Fibroblast of the aortic adventitia (primary cell): ENCODE measurements at places on chromosomes 3 and 15. TPM values are rescaled to one million over a fixed set of nuclear protein-coding genes. Genes with fewer than 3 reads are reported as not detected.

The SV2B gene
- total RNA-seq, result 0.08 TPM in 1 of 2 replicates, not detected in the other

The CPLX3 gene
- not detected in 2 replicates for total RNA-seq

The ACKR2 gene
- total RNA-seq, result under 0.01 and 0.41 TPM in 2 replicates

The DHX36 gene
- total RNA-seq, result 53.4 and 163 TPM in 2 replicates

The CHRM5 gene
- total RNA-seq, result not detected in 2 replicates

The GABRA5 gene
- not detected in 2 replicates for total RNA-seq

The STX19 gene
- not detected in 2 replicates for total RNA-seq

The POPDC2 gene
- total RNA-seq, result 0.27 and 1.6 TPM in 2 replicates

The PEX5L gene
- total RNA-seq, result 0.27 and 1.7 TPM in 2 replicates

The CHRFAM7A gene
- total RNA-seq, result 0.16 and 0.72 TPM in 2 replicates

The ST8SIA2 gene
- total RNA-seq, result 0.25 TPM in 1 of 2 replicates, not detected in the other

The TP63 gene
- total RNA-seq, result 0.18 TPM in 1 of 2 replicates, not detected in the other

The PLCB2 gene
- 0.27 TPM in 1 of 2 replicates, not detected in the other for total RNA-seq

The SEMA3G gene
- total RNA-seq, result 0.49 TPM in 1 of 2 replicates, not detected in the other

The ZPLD1 gene
- total RNA-seq, result 0.33 and 0.45 TPM in 2 replicates

The TLR9 gene
- total RNA-seq, result not detected in 2 replicates

The DYNLT2B gene
- total RNA-seq, result 16.0 and 22.1 TPM in 2 replicates

The TEX55 gene
- not detected in 2 replicates for total RNA-seq

The GNAT1 gene
- not detected in 2 replicates for total RNA-seq

The UPK1B gene
- total RNA-seq, result 0.09 TPM in 1 of 2 replicates, not detected in the other

The LCTL gene
- total RNA-seq, result 0.09 TPM in 1 of 2 replicates, not detected in the other

The NTRK3 gene
- 7.0 and 19.6 TPM in 2 replicates for total RNA-seq

The SMCO1 gene
- total RNA-seq, result not detected in 2 replicates

The CHRNA7 gene
- 0.18 TPM in 1 of 2 replicates, not detected in the other for total RNA-seq

The ARGFX gene
- total RNA-seq, result not detected in 2 replicates

The CPN2 gene
- total RNA-seq, result not detected in 2 replicates

The NOX5 gene
- total RNA-seq, result 0.08 and 0.27 TPM in 2 replicates

The SPG11 gene
- 67.5 and 84.8 TPM in 2 replicates for total RNA-seq

The SERPINI2 gene
- not detected in 2 replicates for total RNA-seq

The TAGLN3 gene
- total RNA-seq, result not detected in 2 replicates

The ARHGEF26 gene
- 2.0 and 4.3 TPM in 2 replicates for total RNA-seq

The ACTRT3 gene
- total RNA-seq, result 3.8 and 4.3 TPM in 2 replicates

The TRIM69 gene
- 9.5 and 17.9 TPM in 2 replicates for total RNA-seq

The GPR27 gene
- total RNA-seq, result 0.25 TPM in 1 of 2 replicates, not detected in the other

The RTP4 gene
- 2.8 and 2.9 TPM in 2 replicates for total RNA-seq

The EPHA3 gene
- total RNA-seq, result 0.98 and 6.1 TPM in 2 replicates

The CFAP100 gene
- not detected in 2 replicates for total RNA-seq

The GPX1 gene
- 167 and 295 TPM in 2 replicates for total RNA-seq

The UROC1 gene
- not detected in 2 replicates for total RNA-seq

The TMEM42 gene
- 13.7 and 20.5 TPM in 2 replicates for total RNA-seq

The ANKUB1 gene
- not detected in 2 replicates for total RNA-seq

The FEZF2 gene
- total RNA-seq, result not detected in 2 replicates

The AGTR1 gene
- 2.4 and 3.2 TPM in 2 replicates for total RNA-seq
